Hepatocyte (in vitro differentiated cells): ENCODE measurements at places on chromosomes 16 and 17. TPM values are rescaled to one million over a fixed set of nuclear protein-coding genes. Genes with fewer than 3 reads are reported as not detected.
A peak's percentile ranks its signal among the peaks of the same experiment; 100 is the strongest.

The ENPP7 gene
- total RNA-seq: 21.3 and 22.2 TPM in 2 replicates

DNA sequence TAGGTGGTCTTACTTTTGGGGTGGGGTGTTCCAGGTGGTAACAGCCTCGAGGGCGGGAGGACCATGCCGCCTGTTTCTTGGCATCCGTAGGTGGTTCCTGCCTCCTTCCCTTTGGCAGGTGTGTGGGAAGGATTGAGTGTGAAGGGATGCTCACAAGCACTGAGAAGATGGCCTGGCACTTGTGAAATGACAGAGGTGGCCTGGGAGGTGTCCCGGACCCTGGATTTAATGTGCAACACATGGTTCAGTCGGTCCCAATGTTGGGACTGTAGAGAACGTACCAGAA lies 165.8 kb upstream of the FOXF1 start:
- H3K27ac ChIP-seq: peak overlapping the region; percentile 96
- DNase-seq: no peak

DNA sequence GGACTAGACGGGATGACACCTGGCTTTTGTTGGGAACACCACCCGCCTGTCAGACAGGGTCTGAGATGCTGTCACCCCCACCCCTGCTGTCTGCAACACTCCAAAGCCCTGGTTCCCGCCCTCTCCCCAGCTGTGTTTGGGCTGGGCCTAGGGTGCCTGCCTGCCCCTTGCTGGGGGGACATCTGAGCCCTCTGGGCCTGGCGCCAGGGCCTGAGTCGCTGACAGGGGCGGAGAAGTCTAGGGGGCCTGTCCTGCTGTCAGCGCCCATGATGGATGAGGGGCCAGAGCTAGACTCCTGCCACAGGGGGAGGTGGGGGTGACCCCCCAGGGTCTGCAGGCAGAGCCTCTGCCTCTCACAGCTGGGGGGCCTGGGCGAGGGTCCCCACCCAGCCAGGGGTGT lies 7.6 kb upstream of the PKMYT1 start:
- H3K4me1 ChIP-seq: peaks cover 6% of the 10 kb centered on the region
- no peak overlapping the region for H3K27ac ChIP-seq

- H3K4me3 ChIP-seq: no peak overlapping the region
- H3K36me3 ChIP-seq: no peaks in the 10 kb centered on the region
- H3K27me3 ChIP-seq: no peaks in the 10 kb centered on the region
- H3K27ac ChIP-seq: no peak overlapping the region
These were observed 209.4 kb downstream of the XYLT1 start for GRCh38 chr16:17261197-17261858.

- no peaks in the 10 kb centered on the region for H3K36me3 ChIP-seq
- no peak for DNase-seq
- H3K4me3 ChIP-seq: no peak overlapping the region
- H3K27ac ChIP-seq: no peak overlapping the region
- H3K4me1 ChIP-seq: peaks cover 5% of the 10 kb centered on the region
These were observed 130.5 kb downstream of the IRX5 start for GRCh38 chr16:55061126-55061525.

- no peak for DNase-seq
- H3K36me3 ChIP-seq: no peaks in the 10 kb centered on the region
- peak overlapping the region; percentile 61 for H3K27ac ChIP-seq
- H3K4me1 ChIP-seq: peaks cover 16% of the 10 kb centered on the region
- no peak overlapping the region for H3K4me3 ChIP-seq
These were observed 477 bp upstream of the OSGIN1 start for GRCh38 chr16:83952587-83952939.

- no peaks in the 10 kb centered on the region for H3K27me3 ChIP-seq
- peak; percentile 96 for DNase-seq
These were observed 15.4 kb upstream of the SPATA32 start for GRCh38 chr17:45277216-45277849.

DNA sequence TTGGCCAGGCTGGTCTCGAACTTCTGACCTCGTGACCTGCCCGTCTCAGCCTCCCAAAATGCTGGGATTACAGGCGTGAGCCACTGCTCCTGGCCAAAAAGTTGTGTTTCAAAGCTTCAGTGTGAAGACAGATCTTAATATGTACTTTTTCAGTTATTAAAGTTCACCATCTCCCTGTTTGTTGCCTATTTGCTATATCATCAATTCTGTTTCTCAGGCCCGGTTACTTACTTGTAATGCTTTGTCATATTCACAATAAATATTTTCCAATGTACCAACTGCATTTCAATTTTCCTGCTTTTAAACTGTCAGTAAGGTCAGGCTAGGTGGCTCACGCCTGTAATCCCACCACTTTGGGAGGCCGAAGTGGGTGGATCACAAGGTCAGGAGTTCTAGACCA lies 22.5 kb downstream of the FANCA start:
- no peak overlapping the region for H3K4me3 ChIP-seq
- H3K36me3 ChIP-seq: no peaks in the 10 kb centered on the region
- no peaks in the 10 kb centered on the region for H3K4me1 ChIP-seq
- no peaks in the 10 kb centered on the region for H3K27me3 ChIP-seq

DNA sequence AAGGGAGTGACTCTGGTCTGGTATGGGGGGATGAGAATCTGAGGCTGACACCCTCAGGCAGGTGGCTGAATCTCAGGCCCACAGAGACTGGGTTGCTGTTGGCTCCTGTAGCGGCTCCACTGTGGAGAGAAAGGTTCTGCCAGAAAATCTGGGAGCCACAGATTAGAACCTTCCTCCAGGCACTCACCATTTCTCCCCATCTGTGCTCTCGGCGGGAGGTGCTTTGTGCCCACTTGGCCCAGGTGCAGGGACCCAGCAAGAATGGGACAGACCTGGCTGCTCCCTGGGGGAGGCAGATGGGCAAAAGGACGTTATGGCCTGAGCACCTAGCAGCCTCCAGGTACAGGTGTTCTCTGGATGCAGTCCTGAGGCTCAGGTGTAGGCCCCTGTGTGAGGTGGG lies 20.1 kb downstream of the RAB11FIP3 start:
- H3K4me1 ChIP-seq: peaks cover 13% of the 10 kb centered on the region
- H3K36me3 ChIP-seq: no peaks in the 10 kb centered on the region
- H3K27me3 ChIP-seq: no peaks in the 10 kb centered on the region
- no peak overlapping the region for H3K4me3 ChIP-seq
- no peak overlapping the region for H3K27ac ChIP-seq
- DNase-seq: no peak
